ENCODE measurements at places on chromosomes 2 and 18.
A peak's percentile ranks its signal among the peaks of the same experiment; 100 is the strongest.

GRCh38 chr2:41836948-41837347 lies 210.9 kb upstream of the PKDCC start:
- no peak for DNase-seq

DNA sequence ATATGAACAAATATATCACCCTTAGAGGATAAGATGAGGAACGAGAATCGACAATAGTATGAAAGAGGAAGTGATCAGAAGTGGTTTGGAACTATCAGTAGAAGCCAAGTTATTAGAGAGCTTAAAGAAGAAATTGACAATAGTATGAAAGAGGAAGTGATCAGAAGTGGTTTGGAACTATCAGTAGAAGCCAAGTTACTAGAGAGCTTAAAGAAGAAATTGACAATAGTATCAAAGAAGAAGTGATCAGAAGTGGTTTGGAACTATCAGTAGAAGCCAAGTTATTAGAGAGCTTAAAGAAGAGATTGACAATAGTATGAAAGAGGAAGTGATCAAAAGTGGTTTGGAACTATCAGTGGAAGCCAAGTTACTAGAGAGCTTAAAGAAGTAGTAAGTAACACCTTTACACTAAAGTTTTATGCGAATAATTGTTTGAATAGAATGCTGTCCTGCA lies 175.5 kb downstream of the ZNF407 start:
- DNase-seq: no peak

DNA sequence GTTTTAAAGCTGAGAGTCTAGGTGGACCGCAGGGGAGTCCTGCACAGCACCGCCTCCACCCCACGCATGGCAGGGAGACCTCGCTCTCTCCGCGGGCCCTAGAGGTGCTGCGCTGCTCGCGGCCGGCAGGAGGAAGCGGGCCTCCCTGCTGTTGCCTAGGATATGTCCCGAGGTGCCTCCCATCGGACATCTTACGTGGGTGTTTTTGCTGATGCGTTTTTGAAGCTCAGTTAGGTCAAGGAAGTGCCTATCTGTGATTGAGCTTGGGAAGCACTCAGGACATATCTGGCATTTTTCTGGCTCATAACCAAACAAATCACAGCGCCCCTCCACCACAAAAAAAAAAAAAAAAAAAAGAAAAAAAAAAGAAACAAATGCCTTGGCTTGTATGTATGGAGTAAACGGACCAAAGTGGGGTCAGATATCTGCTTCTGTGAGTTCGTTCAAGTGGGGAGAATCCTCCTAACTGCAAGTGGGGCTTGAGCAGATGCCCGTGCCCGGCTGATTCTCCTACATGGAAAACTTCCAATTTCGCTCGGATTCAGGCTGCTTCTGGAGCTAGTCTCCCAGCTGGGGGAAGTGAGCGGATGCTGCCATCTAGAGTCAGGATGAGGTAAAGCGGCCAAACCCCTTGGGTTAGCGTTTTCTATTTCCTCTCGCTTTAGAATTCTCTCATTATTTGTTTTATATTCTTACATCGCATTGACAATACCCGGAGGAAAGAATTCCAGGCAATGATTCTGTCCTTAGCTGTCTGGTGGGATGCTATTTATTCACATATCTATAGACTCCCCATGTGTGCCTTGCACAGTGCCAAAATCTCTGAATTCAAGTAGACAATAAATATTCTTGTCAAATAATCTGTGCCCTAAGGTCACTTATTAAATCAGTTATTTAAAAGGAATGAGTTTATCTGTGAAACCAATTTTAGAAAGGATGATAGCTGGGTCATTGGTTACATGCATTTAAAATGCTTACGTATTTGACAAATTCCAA lies 95.3 kb downstream of the CD8B2 start:
- peak; percentile 42 for DNase-seq

DNA sequence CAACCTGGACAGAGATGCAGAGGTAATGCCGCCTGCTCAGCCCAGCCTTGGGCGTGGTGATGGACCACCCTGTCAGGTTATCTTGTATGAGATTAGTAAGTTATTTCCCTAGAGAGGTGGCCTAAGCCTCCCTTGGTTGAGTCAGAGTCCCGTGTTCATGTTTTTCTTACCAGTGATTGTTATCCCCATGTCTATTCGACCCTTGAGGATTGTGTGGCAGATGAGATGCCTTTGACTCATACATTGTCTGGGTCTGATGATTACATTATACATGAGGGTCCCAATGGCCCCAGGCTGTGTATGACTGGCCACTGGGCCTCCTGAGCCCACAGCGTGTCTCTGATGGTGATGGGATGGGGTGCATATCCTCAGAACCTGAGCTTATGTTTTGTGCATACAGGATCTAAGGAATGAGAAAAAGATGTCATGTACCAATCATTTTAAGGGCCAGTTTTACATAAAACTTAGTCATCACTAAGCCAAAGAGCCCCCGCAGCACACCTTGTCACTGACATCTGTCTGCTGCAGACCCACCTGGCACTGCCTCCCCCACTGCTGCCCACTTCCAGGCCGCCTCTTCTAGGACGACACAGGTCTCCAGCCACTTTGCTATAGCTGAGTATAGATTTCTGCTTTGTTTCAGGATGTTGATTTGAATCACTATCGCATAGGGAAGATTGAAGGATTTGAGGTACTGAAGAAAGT lies 7.7 kb downstream of the PPP1R7 start:
- no peak for DNase-seq

GRCh38 chr2:20353241-20353992 lies 2.8 kb upstream of the PUM2 start:
- DNase-seq: no peak

- no peak for DNase-seq
These were observed 30.5 kb downstream of the MAL start for GRCh38 chr2:95056044-95056443.

DNA sequence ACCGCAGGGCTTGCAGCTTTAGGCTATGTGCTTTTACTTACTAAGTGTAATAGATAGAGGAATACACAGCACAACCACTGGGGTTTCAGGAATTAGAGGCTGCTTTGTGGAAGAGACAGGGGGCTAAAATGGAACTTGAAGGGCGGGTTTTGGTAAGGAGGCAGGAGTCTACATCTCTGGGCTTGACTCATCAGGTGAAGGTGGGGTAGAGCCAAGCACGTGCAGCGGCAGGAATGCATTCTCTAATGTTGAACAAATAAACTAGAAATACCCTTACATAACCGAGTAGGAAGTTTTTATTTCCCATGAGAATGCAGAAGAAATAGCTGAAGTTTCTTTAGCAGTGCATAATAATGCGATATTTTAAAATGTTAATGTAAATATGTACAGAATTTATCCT lies 673.8 kb upstream of the SALL3 start:
- no peak for DNase-seq

GRCh38 chr2:54940723-54941122 lies 109.5 kb downstream of the RTN4 start:
- DNase-seq: no peak

DNA sequence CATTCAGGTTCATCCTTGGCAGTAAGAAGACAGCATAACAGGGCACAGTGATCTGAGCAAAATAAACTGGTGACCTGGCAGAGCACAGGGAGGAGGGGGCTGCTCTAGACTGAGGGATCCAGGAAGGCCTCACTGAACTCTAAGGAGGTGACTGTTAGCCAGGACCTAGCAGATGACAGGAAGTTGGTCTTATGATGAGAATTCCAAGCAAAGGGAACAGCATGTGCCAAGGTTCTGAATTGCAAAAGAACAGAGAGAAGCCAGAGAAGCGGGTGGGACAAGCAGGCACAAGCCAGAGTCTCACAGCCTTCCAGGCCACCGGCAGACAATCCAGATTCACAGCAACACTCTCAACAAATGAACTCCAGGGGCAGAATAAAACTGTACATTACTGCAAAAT lies 152.7 kb upstream of the PTPRM start:
- no peak for DNase-seq

DNA sequence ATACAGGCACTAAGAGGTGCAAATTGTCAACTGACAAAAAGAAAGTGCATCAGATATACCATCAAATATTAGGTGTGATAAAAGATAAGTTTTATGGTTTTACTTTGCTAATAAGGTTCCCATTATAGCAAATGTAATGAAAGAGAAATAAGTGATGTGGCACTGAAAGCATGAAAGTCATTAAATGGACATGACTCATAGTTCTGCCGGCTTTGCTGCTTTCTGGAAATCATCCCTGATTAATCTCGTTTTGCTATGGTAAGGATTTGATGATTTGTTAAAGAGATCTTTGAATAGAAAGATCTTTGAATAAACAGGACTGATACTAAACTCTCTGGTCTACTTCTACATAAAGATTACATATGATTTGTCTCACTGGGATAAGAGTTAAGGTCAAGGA lies 72.7 kb downstream of the CLIP4 start:
- no peak for DNase-seq

DNA sequence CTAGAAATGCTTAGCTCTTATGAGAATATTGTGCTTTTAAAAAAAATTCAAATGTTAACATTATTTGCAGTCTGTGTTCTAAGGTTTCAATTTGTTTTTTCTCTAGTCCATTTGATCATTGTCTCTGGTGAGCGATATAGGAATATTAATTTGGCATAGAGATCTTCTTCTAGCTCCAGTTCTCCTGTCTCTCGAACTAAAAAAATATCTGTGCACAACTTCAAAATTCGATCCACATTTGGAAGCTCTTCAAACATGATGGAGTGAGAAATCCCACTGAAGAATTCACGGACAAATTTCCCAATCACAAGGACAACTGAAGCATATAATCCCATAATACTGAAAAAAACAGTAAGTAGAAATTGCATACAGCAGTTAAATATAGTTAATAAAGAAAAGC lies 145.6 kb downstream of the NAPG start:
- DNase-seq: no peak

GRCh38 chr2:231161252-231161839 lies 36.5 kb upstream of the HTR2B start:
- no peak for DNase-seq

GRCh38 chr2:24785671-24786321 lies 7.4 kb downstream of the PTRHD1 start:
- DNase-seq: no peak

DNA sequence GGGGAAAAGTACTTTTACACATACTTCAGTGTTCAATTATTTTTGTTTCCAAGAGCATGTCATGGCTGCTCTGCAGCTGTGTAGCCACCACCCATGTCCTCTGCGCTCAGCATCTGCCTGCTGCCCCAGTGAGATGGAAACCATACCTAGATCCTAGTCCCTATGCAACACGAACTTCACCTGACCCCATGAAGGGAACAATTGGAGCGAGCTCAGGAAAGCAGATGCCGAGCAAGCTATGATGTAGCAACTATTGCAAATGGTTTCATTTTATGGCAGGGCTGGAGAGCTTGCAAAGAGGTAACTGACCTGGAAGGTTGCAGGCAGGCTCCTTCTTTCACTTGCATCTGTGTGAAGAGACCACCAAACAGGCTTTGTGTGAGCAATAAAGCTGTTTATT lies 1.3 kb upstream of the CCDC141 start:
- DNase-seq: no peak

GRCh38 chr2:70047451-70047850 lies 39.8 kb upstream of the PCBP1 start:
- DNase-seq: no peak

DNA sequence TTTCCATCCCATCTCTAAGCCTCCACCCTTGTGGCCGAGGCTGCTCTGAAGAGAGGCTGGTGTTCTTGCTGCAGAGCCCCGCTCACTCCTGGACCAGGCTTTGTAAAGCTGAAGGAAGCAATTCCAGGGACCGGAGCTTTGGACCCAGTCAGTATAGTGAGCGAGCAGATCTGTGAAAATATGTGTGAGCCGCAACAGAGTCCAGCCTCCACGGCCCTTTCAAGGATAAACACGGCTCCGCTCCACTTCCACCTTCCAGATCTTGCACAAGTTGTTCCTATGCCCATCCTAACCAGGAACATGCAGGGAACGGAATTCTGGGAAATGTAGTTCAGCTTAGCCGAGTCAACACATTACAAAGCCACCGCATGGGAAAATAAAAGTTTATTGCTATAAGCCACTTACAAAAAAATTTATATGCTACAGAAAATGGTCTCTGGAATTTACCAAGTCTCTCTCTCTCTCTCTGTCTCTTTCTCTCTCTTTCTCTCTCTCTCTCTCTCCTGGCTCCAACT lies 151.7 kb upstream of the ZNF521 start:
- DNase-seq: no peak

DNA sequence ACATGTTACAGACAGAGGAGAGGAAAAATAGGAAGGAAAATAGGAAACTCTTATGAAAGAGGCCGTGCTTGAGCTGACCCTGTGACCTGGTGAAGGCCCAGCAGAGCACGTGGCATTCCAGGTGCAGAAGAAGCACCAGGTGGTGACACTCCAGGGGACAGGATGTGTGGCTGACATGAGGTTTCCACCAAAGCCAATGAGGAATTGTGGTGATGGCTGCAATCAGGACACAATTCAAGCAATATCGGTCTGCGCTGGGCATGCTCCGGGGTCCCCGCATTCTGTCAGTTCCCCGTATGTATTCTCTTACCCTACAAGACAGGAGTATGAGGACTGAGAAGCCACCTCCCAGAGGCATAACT lies 504.2 kb downstream of the EIPR1 start:
- no peak for DNase-seq

All from T-helper 1 cell (primary cell).